Stromal cell of bone marrow (primary cell): ENCODE measurements at places on chromosomes 2 and 18.

- no peak for DNase-seq
Observed at GRCh38 chr2:154804451-154804850, 106.0 kb downstream of the KCNJ3 start.

DNA sequence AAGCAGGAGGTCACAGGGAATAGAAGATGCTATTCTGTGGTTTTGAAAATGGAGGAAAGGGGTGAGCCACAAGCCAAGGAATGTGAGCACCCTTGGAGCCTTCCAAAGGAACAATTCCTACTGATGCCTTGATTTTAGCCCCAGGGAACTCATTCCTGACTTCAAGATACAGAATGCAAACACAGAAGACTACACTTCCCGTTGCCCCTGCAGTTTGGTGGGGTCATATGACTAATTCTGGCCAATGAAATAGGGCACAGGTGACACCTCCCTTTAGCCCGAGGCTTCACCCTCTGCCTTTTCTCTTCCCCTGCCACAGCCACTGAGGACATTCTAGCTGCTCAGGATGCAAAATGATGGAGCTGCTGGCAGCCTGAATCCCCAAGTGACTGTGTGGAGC is 126.1 kb downstream of the INHBB start:
- no peak for DNase-seq

DNA sequence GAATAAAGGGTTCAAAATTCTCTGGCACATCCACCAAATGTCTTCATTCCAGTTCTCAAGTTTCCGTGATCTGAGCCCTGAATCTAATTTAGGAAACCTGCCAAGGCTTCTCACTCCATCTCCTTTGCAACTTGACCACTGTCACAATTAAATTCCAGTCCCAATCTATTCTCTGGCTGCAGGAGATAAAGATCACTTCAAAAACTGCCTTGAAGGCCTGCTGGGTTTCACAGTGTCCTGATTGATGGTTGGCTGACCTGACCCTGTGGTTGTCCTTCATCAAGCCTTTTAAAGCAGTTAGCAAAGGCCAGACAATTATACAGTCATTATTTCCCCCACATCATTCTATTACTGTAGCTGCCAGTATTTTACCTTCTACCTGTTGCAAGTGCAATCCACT is 60.3 kb upstream of the DNAJC10 start:
- DNase-seq, result no peak

GRCh38 chr2:128536925-128537620 is 218.4 kb upstream of the HS6ST1 start:
- peak; percentile 79 for DNase-seq

DNA sequence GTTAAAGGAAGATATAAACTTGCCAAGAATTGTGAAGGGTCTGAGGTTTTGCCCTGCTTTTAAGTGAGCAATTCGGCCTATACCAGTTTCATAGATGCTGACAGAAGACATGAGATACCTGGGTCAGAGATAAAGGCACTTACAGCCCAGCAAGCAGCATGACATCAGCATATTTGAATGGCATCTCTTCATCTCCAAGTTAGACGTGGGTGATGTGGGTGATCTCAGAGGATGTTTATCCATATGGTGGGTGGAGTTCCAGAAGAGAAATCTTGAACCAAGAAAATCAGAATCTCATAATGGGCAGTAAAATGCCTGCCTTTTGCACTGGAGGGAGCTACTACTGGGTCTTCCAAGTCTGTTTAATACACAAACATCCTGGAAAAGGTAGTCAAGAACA is 44.7 kb downstream of the GYPC start:
- no peak for DNase-seq
